ENCODE measurements at places on chromosomes 16 and 17.
A peak's percentile ranks its signal among the peaks of the same experiment; 100 is the strongest.

GRCh38 chr17:77435272-77436057 is 294.7 kb downstream of the SEC14L1 start:
- peak; percentile 43 for DNase-seq

GRCh38 chr16:3375680-3376079 is 20.0 kb downstream of the OR2C1 start:
- DNase-seq, result no peak

DNA sequence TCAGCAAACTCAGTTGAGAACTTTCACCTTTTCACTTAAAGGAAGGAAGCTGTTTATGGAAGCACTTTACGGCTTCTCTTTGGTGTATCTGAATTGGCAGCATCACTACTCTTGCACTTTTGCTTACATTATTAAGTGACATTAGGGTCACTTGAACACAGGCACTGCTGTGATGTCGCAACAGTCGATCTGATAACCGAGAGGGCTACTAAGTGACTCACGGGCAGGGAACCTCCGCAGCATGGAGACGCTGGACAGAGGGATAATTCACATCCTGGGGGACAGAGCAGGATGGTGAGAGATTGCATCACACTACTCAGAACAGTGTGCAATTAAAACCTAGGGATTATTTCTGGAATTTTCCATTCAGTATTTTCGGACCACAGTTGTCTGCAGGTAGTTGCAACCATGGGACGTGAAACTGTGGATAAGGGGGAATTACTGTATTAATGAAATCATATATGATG is 56.5 kb downstream of the DNAH2 start:
- DNase-seq, result no peak

DNA sequence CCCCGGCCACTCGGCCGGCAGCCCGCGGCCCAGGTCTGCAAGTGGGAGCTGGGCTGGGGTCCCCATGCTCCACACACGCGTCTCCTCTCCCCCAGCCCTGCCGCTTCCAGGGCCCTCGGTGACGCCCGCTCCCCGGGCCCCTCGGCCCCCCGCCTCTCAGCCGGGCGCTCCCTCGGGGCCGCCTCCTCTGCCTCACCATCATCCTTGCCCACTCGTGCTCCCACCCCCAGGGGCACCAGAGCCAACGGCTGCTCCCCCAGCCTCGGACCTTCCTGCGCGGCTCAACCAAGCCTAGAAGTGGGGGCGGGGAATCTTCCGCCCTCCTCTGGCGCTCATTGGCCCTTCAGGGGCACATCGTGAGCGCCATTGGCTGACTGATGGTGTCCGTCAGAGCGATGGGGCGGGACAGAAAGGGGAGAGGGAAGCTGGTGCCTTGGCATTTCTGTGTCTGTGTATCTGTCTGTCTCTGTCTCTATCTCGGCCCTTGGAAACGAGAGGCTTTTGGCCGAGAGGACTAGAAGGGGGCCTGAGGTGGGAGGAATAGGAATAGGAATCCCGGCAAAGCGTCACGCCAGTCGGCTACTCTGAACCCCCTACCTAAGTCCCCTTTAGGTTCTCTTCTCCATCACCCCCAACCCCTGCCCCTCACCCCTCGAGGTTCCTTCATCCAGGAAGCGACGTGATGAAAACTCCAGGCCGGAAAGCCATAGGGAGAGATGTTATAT is 88.9 kb downstream of the CDC27 start:
- peak; percentile 91 for DNase-seq

DNA sequence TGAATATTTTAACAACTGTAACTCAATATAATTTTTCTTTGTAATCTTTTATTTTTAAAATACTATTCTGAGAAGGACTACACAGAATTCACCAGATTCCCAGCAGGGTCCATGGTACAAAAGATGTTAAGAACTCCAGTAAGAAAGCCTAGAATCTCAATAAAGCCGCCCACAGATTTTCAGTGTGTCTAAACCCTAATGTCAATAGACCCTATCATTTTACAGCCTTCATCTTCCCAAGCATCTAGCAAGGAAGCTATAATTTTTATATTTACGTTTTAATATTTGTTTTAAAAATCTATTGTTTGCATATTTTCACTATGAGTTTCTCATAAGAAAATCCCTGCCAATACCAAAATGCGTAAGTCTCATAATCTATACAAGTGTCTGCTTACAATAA is 148.5 kb downstream of the CEP112 start:
- no peak for DNase-seq

DNA sequence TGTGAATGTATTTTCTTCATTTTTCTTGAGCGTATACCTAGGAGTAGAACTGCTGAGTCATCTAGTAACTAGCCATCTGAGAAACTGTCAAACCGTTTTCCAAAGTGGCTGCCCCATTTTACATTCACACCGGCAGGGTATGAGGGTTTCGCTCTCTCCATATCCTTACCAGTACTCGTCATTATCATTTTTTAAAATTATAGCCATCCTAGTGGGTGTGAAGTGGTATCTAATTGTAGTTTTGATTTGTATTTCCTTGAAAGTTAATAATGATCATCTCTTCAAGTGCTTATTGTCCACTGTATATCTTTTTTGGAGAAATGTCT is 6.0 kb downstream of the RNF157 start:
- peak; percentile 20 for DNase-seq

GRCh38 chr16:70735141-70735979 is 49.5 kb upstream of the MTSS2 start:
- no peak for DNase-seq

DNA sequence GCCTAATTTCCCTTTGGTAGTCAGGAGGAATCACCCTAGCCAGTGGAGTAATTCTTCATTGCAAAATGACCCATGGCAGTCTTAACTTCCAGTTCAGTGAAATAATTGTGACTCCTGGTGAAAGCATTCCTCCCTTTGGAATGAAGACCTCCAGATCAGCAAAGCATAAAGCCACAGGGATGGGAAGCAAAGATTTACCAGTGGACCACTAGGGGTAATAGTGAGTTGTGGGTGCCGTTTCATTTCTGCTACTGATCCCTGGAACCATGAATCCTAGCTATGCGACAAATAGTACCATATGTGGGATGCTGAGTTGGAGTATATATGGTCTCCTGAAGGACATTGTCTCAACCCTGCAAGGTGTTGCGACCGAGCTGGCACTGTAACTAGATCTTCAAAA is 13.7 kb downstream of the DYNLL2 start:
- no peak for DNase-seq

DNA sequence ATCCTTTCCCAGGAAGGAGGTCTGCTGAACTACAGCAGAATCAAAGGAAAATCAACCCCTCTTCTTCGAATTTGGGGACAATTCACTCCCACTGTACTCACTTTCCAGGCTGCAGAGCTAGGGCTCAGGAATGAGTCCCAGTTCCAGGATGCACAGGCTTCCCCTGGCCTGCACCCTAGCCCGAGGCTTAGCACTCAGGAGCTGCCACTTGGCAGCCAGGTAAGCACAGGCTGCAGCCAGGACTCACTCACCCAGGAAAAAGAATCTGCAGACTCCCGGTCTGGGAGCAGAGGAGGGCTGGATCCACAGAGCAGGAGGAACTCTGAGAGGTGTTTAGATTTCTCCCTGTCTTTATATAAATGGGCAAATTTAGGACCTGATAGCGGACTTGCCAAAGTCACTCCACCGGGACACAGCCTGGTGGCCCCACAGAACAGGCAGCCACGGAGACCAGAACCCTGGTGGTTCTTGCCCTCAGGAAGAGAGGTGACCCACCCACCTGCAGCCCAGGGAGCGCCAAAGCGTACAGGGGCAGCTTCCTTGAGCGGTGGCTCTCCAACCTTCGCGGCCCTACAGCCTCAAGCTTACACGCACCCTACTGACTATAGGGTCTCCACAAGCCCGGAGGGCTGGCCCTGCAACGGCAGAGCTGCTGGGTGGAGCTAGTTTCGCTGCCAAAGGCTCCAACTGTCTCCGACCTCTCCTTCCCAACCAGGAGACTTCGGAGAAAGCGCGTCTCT is 4.8 kb downstream of the CBLN1 start:
- no peak for DNase-seq

GRCh38 chr16:88888461-88889387 is 22.3 kb upstream of the PABPN1L start:
- no peak for DNase-seq

GRCh38 chr17:28347261-28347891 is 10.0 kb downstream of the POLDIP2 start:
- DNase-seq, result no peak

DNA sequence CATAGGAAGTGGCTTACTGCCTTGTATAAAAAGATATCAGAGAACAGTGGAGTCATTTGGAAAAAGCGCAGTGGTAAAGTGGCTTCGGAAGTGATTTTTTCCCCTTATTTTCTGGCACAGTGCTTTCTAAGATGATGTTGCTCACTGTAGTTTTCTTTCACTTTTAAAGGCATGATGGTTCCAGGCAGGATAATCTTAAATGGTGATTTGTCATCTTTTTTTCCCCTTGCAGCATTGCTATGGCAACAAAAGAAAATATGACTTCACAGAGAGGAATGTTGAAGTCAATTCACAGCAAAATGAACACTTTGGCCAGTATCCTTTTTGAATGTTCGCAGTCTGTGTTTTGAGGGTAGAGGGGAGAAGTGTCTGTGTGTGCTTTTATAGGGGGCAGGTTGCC is 42.5 kb downstream of the GOSR1 start:
- no peak for DNase-seq

GRCh38 chr16:4291699-4292098 is 18.9 kb upstream of the TFAP4 start:
- DNase-seq, result no peak

GRCh38 chr16:65034915-65035314 is 86.9 kb downstream of the CDH11 start:
- DNase-seq, result no peak

GRCh38 chr16:3051494-3051893 is 5.1 kb downstream of the MMP25 start:
- DNase-seq, result no peak

DNA sequence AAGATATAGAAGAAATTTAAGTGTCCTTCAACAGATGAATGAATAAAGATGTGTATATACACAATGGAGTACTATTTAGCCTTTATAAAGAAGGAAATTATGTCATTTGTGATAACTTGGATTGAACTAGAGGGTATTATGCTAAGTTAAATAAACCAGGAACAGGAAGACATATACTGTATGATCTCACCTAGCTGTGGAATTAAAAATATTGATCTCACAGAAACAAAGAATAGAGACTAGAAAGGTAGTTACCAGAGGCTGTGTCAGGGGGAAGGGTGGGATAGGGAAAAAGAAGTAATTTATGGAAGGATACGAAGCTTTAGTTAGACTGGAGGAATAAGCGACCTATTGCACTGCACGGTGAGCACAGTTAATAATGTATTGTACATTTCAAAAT is 5.4 kb upstream of the ZNF267 start:
- no peak for DNase-seq

GRCh38 chr17:53426505-53426904 is 396.2 kb upstream of the KIF2B start:
- no peak for DNase-seq

DNA sequence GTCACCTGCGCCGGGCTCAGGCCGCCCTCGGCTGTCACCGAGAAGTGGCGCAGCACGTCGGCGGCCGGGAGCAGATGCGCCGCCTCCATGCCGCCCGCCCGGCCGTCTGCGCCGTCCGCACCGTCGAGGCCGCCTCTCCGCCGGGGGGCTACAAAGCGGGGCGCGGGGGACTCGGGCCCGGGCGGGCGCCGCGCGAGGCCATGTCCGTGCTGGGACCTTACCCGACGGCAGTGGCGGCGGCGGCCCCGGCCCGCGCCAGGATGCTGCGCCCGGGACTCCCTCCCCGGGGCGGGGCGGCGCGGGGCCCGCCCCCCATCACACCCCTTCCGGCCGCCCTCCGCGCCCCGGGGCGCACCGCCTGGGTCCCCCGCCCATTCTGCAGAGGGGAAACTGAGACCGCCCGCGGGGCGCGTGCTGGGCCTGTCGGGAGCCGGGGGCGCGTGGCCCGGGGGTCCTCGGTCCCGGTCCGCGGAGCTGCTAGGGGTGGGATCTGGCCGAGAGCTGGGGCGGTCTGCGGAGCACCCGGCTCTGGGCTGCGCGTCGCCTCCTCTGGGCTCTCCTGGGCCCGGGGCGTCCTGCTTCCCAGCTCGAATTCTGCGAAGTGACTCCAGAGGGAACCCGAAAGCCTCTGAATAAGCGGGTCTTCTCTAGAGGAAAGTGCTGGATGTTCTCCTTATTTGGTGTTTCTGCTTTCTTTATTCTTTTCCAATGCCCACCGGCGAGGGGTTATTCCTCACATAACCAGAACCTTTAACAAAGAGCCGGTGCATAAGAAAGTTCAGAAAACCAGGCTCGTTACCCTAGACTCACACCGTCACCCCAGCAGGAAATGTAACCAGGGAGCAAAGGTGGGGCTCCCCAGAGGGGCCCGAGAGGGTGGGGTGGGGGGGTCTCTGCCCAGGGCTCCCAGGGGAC is at the start of gene ATP2A3:
Gene ATP2A3 (minus strand): TSS at position 235 of the 915 bp plus-strand sequence. CDS start 146 bp downstream, at position 89.
- peak; percentile 51 for DNase-seq

DNA sequence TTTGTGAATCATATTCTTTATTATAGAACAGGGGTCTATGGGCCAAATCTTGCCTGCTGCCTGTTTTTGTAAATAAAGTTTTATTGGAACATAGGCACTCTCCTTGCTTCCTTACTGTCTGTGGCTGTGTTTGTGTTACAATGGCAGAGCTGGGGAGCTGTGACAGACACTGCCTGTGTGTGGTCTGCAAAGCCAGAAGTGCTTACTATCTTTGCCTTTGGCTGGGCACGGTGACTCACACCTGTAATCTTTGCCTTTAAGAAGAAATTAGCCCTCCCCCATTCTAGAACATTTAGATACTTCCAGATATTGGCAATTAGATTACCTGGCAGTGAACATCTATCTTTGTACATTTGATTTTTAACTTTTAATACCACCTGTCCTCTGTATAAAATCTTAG is 308.3 kb downstream of the FOXL1 start:
- DNase-seq, result no peak

DNA sequence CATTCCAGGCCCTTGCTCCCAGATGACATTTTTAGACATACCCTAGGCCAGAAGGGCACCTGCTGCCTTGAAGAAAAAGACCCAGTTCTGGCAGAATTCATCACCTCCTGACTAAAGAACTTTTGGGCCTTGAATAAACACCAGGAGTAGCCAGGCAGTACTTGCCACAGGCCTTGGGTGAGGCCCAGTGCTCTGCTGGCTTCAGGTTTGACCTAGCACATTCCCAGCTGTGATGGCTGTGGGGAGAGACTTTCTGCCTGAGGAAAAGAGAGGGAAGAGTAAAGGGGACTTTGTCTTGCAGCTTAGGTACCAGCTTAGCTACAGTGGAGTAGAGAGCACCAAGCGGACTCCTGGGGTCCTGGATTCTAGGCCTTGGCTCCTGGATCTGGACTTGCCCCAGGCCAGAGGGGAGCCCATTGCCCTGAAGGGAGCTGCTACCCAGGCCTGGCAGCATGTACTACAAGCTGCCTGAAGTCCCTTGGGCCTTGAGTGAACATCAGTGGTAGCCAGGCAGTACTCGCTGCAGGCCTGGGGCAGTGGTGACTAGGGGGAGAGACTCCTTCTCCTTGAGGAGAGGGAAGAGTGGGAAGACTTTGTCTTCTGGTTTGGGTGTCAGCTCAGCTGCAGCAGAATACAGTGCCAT is 44.3 kb downstream of the ABCA8 start:
- no peak for DNase-seq

DNA sequence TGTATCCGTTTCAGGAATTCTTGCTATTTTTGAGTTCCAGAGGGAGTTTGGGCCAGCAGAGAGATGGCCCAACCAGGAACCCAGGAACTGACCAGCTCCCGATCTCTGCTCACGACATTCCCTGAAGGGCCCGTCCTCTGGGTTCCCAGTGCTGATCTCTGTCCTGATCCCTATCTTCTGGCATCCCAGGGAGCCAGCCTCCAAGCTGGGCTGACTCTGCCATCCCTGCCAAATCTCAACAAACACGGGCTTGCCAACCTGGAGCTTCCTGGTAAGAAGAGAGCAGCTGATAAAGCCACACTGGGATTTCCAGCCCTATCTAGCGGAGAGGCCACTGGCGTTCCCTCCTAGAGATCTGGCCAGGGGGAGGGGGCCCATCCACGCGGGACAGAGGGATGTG is 16.2 kb downstream of the GPRC5B start:
- DNase-seq, result no peak

Measured in CD4-positive, alpha-beta T cell treated with Interleukin-4 for 4 hours (primary cell).